ENCODE measurements at places on chromosomes 3 and 15. TPM values are rescaled to one million over a fixed set of nuclear protein-coding genes. Genes with fewer than 3 reads are reported as not detected.

Gene AHSG
- polyA plus RNA-seq, result 2.2 TPM

Gene SLC33A1
- 38.4 TPM for polyA plus RNA-seq

Gene MEGF11
- 3.3 TPM for polyA plus RNA-seq

GRCh38 chr3:19013879-19014278 lies 134.4 kb upstream of the KCNH8 start:
- no peak for DNase-seq

DNA sequence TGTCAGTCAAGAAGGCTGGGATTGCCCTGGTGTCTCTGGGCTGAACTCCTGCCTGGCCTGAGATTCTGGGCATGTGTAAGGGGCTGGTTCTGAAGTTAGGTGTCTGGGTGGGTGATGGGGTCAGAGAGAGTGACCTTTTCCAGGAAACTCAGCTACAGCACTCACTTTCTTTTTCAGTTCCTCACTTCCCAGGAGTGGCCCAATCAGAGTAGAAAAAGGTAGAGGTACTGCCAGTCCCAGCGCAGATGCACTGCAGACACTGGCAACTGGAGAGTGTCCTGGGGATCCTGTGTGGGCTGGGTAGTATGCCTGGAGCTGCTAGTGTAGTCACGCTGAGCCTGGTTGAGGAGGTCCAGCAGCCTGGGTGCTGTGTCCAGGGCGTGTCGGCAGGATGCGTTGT lies 46.5 kb upstream of the APEH start:
- DNase-seq, result no peak

- DNase-seq, result no peak
Observed at GRCh38 chr3:194541483-194541882, 54.7 kb upstream of the ATP13A3 start.

DNA sequence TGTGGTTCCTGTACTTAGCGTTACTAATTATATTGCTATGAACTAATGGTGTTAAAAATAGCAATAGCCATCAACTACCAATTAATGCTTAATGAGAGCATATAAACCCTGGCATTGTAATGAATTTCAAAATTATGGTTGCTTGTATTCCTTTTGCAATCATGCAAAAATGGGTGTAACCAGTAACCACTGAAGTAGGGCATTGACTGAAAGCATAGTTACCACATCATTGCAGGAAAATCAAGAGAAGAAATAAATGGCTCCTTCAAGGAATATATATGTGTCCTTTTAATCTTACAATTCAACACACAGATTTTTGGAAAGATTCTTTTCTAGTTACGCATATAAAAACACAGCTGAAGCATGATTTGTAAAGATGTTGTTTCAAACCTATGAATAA lies 328.3 kb upstream of the AGTR1 start:
- DNase-seq, result no peak

- DNase-seq, result no peak
Observed at GRCh38 chr3:160695003-160695402, 18.0 kb downstream of the ARL14 start.

DNA sequence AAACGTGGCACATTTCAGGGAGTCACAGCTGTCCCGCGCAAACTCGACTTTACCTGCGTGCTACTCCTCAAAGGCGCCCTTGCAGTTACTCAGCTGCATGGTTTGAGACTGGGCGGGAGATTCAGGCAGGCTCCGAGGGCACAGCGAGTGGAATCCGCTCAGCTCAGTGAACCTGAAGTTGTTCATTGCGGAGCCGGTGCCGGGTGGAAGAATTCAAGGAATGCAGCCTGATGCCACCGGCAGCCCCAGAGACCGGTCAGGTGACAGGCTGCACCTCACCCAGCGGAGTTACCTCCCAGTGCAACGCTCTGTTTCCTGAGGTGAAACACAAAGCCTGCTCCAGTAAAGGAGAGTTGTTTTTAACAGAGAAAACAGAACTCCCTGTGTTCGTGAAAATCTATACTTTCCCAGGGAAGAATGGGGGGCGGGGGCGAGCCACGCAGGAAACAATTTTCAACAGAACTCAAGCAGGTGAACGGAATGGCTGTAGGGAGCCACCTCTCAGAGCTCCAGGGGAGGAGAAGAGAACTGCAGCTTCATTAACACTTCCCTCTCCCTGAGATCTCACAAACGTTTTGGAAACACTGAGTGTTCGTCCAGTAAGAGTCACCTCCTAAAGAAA lies 3.8 kb downstream of the VEPH1 start:
- DNase-seq, result peak; percentile 72
